ENCODE measurements at places on chromosomes 4 and X.

GRCh38 chrX:154433605-154434004 is 3.3 kb upstream of the GDI1 start:
- DNase-seq: no peak

- no peak for DNase-seq
Measured at GRCh38 chr4:176789955-176790354, 2.8 kb downstream of the VEGFC start.

- no peak for DNase-seq
Measured at GRCh38 chrX:53249408-53250042, 24.5 kb upstream of the KDM5C start.

DNA sequence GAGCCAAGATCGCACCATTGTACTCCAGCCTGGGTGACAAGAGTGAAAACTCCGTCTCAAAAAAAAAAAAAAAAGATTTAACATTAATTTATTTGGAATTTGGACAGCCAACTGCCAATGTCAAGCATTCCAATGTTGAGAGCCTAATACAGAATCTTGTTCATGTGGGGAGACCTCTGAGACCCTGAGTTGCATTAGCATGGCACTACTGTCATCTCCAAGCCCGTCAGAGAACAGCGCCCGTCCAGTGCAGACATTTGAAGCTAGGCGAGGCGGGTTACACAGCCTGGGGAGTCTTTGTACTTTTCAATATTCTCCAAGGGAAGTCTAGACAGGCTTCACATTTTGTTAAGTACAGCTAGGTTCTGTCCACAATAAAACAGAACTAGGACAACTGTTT is 126.7 kb downstream of the CHRNA9 start:
- no peak for DNase-seq
